AG20443 (cell line): ENCODE measurements at places on chromosomes 5 and 9.
A peak's percentile ranks its signal among the peaks of the same experiment; 100 is the strongest.

- peak; percentile 4 for DNase-seq
These were observed 6.2 kb downstream of the NOL6 start for GRCh38 chr9:33467526-33467925.

DNA sequence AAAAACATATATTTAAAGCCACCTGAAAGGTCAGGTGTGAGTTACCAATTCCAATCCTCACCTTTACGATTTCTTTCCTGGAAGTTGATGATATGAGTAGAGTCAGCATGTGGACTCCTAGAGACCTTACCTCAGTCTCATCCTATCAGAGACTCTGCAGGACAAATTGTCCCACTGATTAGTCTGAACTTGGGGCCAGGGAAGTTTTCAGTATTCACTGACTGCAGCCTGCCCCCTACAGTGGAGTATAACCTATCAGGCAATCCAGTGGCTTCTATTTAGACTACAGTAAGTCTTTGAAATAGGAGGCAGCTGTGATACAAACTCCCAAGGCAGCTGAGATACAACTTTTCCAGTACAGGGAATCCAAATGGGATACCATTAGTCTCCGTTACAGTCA is 449.4 kb upstream of the CDH10 start:
- DNase-seq, result no peak

- DNase-seq, result no peak
These were observed 810.4 kb upstream of the GRAMD2B start for GRCh38 chr5:125612776-125613175.

DNA sequence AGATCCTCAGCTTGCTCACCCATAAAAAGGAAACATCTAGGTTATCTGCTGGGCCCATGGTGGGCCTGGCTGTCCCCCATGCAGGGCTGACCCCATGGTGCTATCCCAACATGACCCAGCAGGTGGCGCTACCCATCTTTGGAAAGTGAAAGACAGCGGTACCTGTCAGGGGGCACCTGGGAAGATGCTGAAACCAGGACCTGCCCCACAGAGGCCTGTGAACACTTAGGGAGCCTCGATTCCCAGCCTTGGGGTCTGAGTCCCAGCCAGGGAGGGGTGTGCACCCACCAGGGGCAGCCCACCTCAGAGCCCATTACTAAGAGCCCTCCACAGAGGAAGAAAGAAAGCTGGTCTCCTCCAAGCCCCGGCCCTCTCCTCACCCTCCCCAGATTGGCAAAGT is 46.6 kb upstream of the IPPK start:
- DNase-seq, result peak; percentile 76

GRCh38 chr5:51188001-51188591 is 195.2 kb upstream of the ISL1 start:
- DNase-seq, result no peak

GRCh38 chr5:65730910-65731309 is 8.9 kb downstream of the NLN start:
- DNase-seq, result peak; percentile 13

GRCh38 chr9:137406876-137407589 is 15.9 kb downstream of the EXD3 start:
- peak; percentile 93 for DNase-seq

- no peak for DNase-seq
These were observed 59.9 kb downstream of the GRAMD2B start for GRCh38 chr5:126483156-126483555.

GRCh38 chr5:168796593-168797580 is 217.7 kb upstream of the PANK3 start:
- no peak for DNase-seq

DNA sequence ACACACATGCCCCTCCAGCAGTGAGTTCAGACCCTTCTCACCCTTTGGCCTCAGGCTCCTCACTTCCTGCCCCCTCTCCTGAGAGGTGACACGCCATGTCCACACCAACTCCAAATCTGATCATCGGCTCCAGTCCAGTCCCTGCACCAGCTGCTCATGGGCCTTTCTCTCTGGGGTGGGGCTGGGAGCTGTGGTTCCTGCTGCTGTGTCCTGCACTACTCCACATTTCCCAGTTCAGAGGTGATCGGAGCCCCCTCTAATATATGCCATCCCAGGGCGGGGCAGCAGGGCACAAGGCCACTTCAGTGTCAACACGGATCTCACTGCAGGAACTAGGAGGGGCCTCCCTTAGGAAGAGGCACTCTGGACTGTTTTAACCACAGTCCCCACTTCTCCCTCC is 91.5 kb downstream of the ADAMTS2 start:
- no peak for DNase-seq

- peak; percentile 55 for DNase-seq
These were observed 26.1 kb upstream of the ANXA2R start for GRCh38 chr5:43065948-43066798.

- no peak for DNase-seq
These were observed 1633.2 kb upstream of the NUDT12 start for GRCh38 chr5:105195765-105196164.

DNA sequence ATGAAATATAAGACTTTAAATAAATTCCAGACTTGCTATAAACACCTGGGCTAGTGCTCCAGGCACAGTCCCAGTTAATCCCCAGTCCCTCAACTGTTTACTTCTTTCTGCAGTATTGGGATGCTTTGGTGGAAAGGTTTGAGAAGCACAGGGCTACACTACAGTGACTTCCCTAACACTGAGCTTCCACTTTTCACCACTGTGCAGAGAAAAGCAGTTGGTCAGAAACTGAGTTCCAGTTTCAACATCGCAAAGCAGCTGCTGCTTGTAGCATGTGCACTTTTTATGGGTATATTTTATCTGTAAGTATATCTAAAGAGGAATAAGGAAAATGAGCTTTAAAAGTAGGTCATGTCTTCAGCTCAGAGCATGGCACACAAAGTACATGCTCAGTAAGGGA is 339.7 kb downstream of the NTRK2 start:
- no peak for DNase-seq

DNA sequence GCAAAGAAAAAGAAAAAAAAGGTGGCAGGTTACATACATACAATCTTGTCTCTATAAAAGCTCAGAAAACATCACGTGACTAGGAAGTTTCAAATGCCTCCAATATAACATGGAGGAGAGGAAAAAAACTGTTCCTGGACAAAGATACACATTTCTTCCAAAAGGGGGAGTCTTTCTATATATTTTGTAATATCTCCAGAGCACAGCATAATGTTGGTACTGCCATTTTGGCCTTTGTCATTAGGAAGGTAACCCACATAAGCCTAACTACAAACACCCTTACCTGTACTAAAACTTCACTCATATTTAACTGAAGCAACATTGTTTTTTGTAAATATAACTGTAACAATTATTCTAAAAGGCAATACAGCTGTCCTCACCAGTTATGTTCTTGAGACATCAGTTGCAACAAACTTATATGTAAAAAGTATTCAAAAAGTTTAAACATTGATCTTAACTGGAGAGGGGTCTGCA is 1.2 kb upstream of the BTF3 start:
- peak; percentile 39 for DNase-seq

GRCh38 chr9:121439711-121440664 is 59.7 kb downstream of the GGTA1 start:
- peak; percentile 61 for DNase-seq

DNA sequence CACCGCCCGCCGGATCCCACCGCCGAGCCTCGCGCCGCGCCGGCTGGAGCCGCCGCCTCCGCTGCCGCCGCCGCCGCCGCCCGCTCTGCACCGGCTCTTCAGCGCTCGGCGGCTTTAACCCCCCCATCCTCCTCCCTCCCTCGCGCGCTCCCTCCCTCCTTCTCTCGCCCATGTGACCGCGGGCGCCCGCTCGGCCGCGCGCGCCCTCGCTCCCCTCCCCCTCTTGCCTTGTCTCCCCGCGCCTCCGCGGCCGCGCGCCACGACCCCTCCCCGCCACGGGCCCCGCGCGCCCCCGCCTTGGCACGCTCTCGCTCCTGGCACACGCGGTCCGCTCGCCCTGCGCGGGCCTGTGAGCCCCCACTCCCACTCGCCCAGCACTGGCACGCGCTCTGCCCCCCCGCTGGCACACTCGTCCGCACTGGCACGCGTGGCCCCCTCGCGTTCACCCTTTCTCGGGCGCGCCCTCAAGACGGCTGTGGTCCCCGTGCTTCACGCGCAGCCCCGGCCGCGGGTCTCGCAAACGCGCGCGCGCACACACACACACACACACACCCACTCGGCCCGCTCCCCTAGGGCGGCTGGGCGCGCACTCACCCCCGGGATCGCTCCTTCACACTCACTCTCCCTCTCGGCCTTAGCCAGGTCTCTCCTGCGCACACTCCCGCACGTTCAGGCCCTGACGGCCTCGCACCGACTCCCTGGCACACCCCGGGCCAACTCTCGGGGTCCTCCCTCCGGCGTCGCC is at the start of gene CNTFR:
CNTFR (minus strand) TSS at position 89 of the 745 bp plus-strand sequence. CDS start 20,743 bp downstream, outside the sequence.
- peak; percentile 53 for DNase-seq
